ENCODE measurements at places on chromosomes 3 and 15.

- no peak for DNase-seq
Observed at GRCh38 chr15:91967935-91968606, 114.6 kb downstream of the SLCO3A1 start.

DNA sequence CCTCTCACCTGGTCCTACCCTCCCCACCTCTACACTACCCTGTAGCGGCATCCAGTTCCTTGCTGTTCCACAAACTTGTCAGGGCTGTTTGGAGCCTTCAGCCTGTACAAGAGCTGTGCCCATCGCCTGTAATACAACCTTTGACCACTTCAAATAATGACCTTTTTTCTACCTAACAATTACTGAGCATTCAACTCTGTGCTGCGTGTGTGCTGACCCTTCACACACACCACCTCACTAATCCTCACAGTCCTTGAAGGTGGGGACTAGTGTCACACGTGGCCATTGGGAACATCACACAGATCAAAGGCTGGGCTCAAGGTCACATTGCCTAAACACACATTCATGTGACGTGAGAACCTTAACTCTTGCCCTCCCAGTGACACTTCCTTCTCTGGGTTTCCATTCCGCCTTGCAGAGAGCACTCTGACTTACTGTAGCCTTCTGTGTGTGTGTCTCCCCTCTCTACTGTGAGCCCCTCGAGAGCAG is 3.1 kb downstream of the C3orf20 start:
- no peak for DNase-seq

DNA sequence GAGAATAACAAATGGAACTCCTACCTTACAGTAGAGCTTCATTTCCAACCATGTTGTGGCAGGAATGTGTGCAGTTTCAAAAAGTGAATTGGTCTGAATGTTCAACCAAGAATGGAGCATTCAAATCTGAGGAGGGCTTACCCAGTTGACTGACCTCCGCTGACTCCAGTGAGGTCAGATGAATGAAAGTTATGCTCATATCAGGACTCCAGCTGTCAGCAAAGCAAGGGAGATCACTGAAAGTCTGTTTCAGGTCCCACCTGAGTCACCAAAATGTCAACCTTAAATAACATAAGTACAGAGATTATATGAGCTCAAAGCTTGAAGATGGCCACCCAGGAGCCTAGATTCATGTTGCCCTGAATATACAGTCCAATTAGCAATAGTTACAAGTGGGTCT is 473.5 kb downstream of the RBMS3 start:
- no peak for DNase-seq

DNA sequence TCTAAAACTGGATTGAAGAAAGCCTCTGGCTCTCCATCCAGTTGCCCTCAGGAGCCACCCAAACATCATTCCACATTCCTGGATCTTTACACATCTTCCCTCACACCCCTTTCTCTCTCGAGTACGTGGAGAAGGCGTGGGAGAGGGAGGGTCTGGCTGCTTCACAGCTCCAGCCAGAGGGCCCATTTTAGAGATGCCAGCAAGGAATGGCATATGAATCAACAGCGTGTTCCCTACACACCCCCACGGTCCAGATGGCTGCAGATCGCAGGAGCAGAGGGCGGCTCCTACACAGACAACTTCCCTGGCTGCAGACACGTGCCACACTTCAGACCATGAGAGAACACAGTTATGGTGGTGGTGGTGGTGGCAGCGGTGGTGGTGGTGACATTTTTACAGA is 280.1 kb downstream of the ERC2 start:
- no peak for DNase-seq

- no peak for DNase-seq
Observed at GRCh38 chr15:92749216-92749615, 93.6 kb upstream of the FAM174B start.

GRCh38 chr3:13769422-13769821 is 110.4 kb downstream of the WNT7A start:
- no peak for DNase-seq

DNA sequence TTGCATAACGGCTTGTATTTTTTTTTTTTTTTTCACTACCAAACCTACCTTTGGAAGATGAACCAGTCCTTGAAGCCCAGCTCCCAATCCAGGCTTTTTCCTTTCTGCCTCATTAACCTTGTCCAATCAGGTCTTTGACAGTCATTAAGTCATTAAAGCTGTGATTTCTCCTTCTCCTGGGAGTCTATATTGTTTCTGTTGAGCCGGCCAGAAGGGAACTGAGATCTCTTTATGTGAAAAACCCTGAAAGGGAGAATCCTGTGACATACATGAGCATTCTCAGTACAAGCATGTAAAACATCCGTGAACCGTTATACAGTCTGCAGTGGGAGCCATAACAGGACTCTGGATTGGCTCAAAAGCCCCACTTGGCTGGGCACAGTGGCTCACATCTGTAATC is 40.0 kb downstream of the ZNF589 start:
- no peak for DNase-seq

DNA sequence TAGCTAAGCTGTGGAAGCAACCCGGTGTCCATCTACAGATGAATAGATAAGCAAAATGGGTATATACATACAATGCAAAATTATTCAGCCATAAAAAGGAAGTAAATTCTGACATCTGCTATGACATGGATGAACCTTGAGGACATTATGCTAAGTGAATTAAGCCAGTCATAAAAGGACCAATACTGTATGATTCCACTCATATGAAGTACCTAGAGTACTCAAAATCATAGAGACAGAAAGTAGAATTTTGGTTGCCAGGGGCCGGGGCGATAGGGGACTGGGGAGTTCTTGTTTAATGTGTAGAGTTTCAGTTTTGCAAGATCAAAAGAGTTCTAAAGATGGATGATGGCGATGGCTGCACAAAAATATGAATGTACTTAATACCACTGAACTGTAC is 10.3 kb downstream of the EID1 start:
- no peak for DNase-seq

- DNase-seq = no peak
Observed at GRCh38 chr3:8658306-8659212, 14.0 kb upstream of the SSUH2 start.

- no peak for DNase-seq
Observed at GRCh38 chr3:108079043-108079442, 11.8 kb downstream of the CD47 start.

DNA sequence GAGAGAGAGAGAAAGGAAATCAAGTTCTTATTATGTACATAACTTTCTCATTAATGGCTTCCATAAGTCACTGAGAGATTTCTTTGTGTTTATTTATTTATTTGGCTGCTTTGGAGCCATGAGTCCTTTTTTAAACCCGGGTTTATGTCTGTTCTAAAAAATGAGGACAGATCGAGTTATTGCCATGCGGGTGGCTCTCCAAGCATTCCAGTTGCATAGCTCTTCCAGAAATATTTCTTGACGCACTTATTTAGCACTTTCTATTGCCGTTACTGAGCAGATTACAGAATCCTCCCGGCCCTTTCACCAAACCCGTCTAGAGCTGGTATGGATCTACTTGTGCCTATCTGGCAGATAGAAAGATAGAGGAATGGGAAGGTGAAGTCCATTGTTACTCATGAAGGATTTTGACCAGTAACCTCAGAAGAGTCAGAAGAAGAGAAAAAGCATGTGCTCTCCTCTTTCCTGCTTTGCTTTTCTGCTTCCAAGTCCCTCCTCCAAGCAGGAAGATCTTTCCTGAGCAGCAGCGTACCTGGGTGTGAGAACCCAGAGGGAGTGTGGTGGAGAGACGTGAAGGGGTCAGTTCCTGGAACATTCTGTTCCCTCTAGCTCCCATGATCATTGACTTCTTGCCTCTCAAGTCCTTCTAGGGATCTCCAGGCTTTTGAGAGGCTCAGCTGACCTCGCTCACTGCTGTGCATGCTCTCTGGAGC is 112.8 kb downstream of the LPP start:
- DNase-seq = no peak

- DNase-seq = no peak
Observed at GRCh38 chr3:132034097-132034485, 723 bp downstream of the CPNE4 start.

DNA sequence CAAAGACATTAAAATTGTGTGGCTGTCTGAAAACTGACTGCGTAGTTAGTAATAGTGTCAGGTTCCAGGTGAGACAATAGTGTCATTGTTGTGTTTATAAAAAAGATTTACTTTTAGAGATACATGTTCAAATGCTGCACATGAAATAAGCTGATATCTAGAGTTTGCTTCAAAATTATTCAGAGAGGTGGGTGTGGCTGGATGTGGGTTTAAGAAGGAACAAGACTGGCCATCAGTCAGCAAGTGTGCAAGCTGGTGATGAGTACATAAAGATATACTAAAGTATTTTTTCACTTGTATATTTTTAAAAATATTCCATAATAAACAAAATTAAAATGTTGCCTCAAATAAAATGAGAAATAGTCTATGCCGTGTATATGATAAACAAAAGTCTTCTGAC is 190.6 kb downstream of the ARRDC4 start:
- no peak for DNase-seq

DNA sequence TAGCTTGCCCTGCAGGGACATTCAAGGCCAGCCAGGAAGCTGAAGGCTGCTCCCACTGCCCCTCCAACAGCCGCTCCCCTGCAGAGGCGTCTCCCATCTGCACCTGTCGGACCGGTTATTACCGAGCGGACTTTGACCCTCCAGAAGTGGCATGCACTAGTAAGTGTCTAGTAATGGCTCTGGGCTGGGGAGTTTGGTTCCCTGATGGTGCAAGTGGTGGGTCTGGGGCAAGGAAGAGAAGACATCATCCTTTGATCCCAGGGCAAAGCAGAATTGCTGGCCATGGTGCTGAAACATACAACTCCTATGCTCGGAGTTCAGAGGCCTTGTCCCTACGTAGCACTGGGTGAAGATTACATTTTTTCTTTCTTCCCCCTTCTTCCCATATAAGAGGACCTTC is 311.4 kb downstream of the EPHB1 start:
- DNase-seq = no peak

DNA sequence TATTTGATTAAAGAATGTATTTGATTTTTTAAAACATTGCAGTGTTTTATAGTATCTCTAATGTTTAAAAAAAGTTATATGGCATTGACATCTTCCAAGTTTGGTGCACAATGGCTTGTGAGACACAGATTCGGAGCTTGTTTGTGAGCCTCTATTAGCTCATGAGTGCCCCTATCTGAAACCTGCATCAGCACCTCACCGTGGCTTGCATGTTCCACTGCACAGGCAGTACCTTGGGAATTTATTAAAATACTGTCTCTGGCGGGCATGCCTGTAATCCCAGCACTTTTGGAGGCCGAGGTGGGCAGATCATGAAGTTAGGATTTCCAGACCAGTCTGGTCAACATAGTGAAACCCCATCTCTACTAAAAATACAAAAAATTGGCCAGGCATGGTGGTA is 6.8 kb upstream of the RTP2 start:
- DNase-seq = no peak

- DNase-seq = no peak
Observed at GRCh38 chr3:113213896-113214587, 2.7 kb downstream of the BOC start.

DNA sequence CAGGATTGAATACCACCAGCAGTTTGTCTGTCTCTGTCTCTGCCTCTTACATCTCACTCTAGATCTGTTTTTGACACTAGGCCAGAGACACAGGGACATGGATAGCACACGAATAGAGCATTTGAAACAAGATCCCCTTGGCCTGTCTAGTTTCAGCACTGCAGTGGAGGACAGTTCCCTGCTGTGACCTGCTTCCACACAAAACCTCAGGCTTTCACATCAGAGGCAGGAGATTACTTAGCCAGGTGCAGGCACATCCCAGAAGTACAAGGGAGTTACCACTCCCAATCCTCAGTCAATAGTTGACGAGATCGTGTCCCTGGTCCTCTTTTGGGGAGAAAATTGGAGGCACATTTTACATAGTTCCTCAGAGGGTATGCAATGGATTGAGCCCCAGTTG is 34.0 kb upstream of the CCK start:
- peak; percentile 46 for DNase-seq

- no peak for DNase-seq
Observed at GRCh38 chr3:125157183-125157582, 55.4 kb downstream of the SLC12A8 start.

DNA sequence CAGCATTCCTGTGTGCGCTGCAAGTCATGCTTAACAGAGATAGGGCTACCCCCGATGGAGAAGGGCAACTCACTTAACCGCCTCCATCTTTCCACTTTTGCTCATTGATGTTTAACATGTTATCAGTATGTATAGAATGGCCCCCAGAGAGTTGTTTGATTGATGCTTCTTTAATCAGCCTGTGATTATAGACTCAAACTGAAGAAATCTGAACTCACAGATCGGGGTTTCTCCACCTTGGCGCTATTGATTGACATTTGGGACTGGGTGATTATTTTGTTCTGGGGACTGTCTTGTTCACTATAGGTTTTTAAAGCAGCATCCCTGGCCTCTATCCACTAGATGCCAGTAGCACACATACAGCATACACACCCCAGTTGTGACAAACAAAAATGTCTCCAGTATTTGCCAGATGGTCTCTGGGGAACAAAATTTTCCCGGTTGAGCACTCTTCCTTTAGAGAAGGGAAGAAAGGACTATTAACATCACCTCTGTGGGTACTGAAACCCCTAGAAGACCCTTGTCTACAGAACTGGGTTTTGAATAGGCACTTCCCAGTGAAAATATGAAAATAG is 54.4 kb downstream of the LARS2 start:
- no peak for DNase-seq

DNA sequence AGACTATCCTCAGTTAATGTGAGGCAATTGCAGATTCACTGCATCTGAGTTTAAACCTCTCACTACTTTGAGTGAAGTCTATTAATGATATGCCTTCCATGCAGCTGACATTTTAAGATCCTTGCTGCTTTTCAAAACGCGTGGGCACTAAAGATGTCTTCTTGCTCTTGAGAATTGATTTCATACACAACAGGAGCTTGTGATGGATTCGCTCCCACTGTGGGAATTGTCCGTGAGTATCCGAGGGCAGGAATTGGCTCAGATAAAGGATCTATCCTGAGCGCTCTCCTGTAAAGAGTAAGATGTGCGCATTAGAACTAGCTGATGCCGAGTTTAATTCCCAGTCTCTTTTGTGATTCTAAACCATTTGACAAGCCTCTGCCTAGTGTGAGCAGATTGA is 167.9 kb downstream of the ROBO2 start:
- no peak for DNase-seq

GRCh38 chr3:126266291-126266840 is 86.0 kb upstream of the ALDH1L1 start:
- no peak for DNase-seq

GRCh38 chr3:23691357-23691895 is 114.3 kb upstream of the UBE2E1 start:
- DNase-seq = no peak

GRCh38 chr3:13452490-13453335 is 27.4 kb upstream of the HDAC11 start:
- peak; percentile 47 for DNase-seq

DNA sequence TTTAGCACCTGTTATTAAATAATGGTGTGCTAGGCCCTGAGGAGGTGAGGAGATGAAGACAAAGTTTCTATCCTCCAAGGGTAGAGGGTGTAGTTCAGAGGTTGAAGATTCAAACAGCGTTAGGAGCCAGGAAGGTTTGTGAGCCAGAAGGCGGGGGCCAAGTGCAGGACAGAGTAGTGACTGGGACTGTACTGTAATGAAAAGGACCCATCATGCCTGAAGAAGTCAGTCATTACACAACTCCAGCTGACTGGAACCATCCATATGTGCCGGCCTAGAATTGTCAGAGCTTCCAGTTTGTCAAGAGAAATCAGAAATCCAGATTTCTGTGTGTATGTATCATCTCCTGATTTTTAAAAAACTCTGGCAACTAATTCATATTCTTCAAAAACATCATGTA is 54.8 kb downstream of the FILIP1L start:
- DNase-seq = no peak

GRCh38 chr3:179460260-179460659 is 9.0 kb upstream of the GNB4 start:
- no peak for DNase-seq

- DNase-seq = no peak
Observed at GRCh38 chr3:9622438-9622837, 26.9 kb upstream of the MTMR14 start.

Measured in activated naive CD8-positive, alpha-beta T cell treated with anti-CD3 and anti-CD28 coated beads, Interleukin-2, amount 10 ng/mL, durations not matched to agents 7 days and 5 days (primary cell).